NCI-H1048 (cell line): ENCODE measurements at places on chromosomes 12 and 14.

DNA sequence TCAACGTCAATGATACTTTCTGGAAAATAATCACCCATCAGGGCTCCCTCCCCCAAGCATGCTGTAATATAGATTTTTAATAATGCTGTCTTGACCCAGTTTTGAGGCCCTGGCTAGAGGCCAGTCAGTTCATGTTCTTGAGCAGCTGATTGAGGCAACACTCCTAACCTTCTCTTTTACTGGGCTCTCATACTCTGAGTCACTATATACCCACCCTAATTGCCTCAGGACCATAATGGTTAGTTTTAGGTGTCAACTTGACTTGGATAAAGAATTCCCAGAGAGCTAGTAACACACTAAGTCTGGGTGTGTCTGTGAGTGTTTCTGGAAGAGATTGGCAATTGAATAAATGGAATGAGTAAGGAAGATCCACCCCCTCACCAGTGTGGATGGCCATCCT lies 527.0 kb upstream of the ATP2B1 start:
- no peak for DNase-seq

DNA sequence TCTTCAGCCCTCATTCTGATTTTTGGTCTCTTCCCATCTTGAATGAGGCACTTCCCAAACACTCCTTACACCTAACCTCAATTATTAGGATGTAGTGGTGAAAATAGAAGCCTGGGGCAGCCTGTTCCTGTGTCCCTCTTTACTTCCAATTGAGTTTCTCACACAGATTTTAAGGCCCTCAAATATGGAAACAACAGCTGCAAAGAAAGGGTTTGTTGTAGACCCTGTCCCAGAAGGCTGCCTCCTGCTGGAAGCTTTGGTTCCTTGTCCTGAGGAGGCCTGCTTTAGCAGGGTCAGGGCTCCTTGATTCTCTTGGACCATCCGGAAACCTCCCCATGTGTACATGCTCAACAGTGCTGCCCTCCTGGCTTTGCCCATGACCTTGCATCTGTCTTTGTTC lies 101.3 kb downstream of the TGFB3 start:
- DNase-seq, result no peak

- no peak for DNase-seq
These were observed 170.6 kb downstream of the RIMBP2 start for GRCh38 chr12:130545475-130545874.

DNA sequence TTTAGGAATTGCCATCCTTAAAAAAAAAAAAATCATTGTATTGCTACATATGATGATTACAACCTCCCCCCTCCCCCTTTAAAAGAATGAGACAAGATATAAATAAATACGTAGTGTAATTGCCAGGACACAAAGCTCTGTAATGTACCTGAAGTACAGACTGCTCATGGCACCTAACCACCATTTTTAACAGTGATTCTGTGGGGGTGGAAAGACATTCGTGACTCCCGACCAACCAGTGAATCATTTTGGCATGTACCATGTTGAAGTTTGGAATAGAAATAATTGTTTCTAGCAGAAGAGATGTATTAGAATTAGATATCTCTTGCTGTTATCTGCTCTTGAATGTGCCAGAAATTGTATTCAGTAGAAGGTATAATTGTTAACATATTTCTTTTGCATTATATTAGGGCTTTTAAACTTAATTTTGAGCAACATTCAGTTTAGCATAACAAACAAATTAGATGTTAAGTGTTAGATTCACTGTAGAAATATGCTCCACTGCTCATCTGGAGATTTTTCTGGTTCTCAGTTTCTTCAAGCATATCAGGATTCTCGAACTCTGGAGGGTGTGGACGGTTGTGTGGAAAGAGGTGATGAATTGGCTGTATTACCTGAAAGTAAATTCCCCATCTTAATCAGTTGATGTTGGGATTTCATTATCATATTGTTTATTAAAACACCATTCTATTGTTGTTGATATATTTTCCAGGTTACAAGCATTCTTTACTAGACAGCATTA lies 31.1 kb downstream of the FRS2 start:
- DNase-seq, result no peak

DNA sequence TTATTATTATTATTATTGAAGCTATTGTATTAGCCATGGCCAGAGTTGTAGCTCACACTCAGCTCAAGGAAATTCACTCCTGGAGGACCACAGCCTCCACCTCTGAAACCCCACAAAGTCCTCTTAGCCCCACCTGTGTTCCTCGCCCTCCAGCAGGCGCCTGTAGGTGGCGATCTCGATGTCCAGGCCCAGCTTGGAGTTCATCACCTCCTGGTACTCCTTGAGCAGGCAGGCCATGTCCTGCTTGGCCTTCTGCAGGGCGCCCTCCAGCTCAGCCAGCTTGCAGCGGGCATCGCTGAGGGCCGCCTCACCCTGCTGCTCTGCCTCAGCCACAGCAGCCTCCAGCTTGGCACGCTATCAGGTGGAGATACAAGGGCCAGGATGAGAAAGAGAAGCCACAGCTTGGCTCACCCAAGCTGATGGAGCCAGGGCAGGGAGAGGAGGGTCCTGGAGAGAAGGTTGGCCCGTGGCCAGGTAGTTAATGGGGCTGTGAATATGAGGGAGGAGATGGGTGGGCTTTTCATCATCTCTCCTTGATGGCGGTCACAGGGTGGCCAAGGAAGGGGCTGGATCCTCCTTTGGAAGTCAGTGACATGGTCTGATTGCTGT lies 5.1 kb downstream of the KRT85 start:
- DNase-seq, result no peak

DNA sequence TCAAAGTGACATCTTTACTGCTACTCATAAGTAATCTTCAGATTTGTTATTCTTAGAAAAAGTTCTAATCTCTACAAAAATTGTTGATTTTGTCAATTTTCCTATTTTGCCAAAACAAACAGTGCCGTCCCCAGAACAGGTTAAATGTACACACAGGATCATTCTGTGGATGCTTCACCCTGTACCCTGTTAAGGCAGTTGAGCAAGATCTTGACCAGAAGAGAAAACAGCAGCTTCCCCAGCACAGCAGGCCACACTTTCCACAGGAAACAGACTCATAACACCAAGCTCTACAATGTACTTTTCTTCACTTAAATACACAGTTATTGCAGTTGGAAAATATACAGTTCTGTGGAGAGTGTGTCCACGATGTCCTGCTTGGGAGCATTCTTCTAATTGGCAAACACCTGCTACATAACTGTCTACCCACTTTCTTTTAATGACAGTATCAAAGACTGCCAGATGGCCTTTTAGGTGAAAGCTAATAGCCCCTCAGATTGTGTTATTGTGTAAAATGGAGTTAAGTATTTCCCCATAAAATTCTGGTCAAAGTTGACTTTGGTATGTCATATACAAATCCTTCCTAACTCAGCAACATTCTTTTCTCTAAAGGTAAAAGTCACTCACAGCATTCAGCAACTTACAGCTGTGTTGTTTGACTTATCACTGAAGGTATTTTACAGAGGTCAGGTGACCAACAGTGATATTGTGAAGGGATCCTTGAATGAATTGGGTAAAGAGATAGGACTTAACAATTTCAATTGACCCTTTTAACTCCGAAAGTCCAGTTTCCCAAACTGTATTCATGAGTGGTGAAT lies 77.0 kb downstream of the SEC23A start:
- DNase-seq, result no peak

DNA sequence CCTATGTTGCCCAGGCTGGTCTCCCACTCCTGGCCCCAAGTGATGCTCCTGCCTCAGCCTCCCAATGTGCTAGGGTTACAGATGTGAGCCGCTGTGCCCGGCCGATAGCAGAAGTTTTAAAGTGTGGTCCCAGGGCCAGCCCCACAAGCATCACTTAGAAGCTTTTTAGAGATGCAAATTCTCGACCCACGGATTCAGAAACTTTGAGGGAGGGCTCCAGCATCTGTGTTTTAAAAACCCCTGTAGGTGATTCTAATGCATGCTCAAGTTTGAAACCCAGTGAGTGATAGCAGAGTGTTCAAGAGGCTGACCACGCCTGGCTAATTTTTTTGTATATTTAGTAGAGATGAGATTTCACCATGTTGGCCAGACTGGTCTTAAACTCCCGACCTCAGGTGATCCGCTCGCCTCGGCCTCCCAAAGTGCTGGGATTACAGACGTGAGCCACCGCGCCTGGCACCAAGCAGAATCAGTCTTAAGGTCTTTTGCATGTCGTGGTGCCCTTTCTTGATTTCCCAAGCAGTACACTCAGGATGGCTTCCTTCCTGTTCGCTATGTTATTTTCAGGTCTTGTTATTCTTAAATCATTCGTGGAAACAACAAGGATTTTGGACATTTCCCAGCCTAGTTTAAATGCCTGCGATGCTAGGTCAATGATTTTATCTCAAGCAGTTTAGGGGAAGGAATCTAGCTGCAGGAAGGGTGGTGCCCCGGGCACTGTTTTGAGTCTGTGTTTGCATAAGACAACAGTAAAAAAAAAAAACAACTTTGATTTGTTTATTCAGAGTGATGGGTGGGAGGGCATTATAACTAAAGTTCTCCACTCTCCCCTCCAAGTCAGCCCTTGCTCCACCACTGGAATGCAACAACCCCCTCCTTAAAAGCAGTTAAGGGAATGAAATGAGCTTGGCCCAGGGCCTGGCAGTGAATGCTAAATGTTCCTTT lies 9.2 kb upstream of the RILPL2 start:
- no peak for DNase-seq

DNA sequence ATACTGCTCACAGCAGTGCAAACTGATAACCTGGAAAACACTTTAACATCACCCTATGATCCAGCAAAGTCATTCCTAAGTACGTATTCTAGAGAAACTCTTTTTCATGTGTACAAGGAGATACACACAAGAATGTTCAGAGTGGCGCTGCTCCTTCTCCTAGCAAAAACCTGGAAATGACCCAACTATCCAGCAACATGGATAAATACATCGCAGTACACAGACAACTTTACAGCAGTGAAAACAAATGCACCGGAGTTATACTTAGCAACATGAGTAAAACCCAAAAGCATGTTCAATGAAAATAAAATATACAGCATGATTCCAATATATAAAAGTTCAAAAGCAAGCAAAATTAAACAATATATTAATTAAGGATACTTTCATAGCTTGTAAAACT lies 18.7 kb downstream of the SART3 start:
- no peak for DNase-seq

DNA sequence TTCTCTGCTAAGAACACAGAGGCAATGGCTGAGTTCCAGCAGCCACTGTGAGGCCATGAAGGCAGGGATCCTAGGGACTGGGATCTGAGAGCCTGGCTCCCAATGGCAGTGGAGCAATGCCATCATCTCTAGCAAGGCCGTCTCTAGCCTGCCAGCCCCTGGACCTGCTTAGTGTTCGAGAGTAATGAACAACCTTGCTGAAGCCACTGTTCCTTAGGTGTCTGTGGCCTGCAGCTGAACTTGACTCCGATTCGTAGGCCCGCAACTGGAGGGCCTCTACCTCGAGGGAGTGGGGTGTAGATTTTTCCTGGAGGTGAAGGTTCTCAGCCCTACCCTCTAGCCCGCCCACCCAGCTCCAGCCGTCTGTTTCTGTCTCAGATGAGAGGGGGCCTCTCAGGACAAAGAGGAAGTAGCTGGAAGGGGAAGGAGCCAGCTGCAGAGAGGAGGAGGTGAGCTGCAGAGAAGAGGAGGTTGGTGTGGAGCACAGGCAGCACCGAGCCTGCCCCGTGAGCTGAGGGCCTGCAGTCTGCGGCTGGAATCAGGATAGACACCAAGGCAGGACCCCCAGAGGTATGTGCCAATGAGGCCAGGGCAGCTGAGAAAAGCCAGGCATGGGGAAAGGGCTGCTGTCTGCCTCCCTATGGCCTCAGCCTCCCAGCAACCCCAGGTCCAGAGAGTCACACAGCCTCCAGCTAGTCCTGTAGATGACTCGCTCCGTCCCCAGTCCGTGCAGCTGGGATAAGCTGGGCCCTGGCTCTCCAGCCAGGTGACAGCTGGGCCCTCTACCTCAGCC lies at the start of gene PLD4:
Gene PLD4 (plus strand): TSS at position 459 of the 793 bp plus-strand sequence. CDS start 2,262 bp downstream, outside the sequence.
- DNase-seq, result no peak

DNA sequence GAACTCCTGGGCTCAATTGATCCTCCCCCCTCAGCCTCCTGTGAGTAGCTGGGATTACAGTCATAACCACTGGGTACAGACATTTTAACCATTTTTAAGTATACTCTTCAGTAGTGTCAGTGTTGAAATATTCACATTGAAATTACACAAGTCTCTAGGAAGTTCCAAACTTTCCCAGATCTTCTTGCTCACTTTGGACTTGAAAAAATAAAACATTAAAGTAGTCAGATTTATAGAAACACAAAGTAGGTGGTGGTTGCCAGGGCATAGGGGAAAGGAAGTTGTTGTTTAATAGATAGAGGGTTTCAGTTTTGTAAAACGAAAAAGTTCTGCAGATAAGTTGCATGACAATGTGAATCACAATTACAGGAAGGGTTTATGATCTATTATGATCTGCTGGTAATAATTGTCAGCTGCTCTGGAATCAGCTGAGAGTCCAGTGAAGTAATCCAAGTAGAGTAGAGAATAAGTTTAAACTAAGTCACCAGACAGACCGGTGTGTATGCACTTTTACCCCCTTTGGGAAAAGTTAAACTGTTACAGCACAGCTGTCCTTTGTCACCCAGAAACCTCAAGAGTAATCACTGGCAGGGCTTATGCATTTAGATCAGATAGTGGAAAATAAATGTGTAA lies 27.4 kb downstream of the PCNX1 start:
- DNase-seq, result no peak

DNA sequence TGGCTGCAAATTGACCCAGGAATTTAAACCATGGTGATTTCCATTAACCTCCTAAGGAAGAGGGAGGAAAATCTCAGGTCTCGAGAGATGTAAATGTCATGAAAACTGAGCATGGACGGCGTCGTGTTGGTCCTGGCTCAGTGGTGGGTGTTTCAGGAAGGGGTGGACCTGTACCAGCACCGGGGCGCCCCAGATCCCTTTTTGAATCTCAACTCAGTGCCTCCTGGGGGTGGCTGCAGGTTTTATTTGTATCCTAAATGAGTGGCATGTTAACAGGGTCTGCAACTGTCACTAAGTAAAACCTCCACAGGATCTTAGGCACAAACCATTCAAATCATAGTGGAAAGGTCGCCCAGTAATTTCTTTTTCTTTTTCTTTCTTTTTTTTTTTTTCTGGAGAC lies 101.3 kb downstream of the ASCL4 start:
- DNase-seq, result no peak
